ENCODE measurements at places on chromosomes 13 and 19.

GRCh38 chr13:19961924-19962323, 3.4 kb downstream of the ZMYM2 start:
- DNase-seq, result no peak

- no peak for DNase-seq
Measured at GRCh38 chr13:33882804-33883203, 64.9 kb downstream of the RFC3 start.

DNA sequence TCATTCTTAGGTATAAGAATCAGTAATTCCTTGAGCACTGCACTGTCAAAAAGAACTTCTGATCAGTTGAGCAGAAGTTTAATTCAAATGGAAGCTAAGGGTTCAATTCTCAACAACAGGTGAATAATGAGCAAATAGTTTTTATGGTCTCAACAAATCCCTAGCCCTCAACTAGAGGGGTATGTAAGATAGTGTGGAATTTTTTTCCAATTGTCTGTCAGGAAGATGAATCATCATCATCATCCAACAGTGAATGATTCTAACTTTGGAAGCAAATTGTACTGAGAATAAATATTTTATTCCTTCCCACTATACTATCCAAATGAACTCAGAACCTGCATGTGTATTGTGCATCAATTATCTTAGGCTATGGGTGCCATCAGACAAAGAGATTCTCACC, 372.7 kb downstream of the ENOX1 start:
- DNase-seq, result no peak

DNA sequence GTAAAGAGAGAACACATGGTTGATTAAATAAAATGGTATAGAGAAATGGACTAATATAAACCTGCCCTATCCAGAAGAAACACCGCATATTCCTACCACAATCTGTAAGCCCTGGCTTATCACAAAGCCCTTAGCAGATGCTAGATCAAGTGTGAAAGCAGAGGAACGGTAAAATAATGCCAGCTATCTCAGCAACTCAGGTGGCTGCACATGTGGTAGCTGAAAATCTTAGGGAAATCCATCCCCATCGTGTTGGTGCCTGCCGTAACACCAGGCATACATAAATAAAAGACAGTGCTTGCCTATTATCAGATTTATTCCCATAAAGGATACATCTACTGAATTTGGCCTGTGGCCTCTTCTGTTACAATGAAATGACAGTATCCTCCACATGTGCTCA, 304.1 kb upstream of the MAB21L1 start:
- no peak for DNase-seq

DNA sequence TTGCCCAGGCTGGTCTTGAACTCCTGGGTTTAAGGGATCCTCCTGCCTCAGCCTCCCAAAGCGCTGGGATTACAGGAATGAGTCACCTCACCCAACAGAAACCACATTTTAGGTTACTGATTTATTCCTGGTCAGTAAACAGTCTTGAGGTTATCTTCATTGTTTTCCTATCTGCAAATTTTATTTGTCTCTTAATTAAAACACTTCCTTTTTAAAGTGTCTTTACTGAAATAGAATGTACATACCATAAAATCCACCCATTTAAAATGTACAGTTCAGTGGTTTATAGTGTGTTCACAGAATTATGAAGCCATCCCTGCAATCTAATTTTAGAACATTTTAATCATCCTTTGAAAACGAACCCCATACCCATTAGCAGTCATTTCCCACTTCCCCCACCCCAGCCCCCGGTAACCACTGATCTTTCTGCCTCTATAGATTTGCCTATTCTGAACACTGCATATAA, 63.0 kb downstream of the MAP4K1 start:
- DNase-seq, result no peak

GRCh38 chr19:38892841-38893240, 6.6 kb downstream of the SIRT2 start:
- DNase-seq, result no peak

GRCh38 chr13:30791354-30792001, 56.1 kb downstream of the ALOX5AP start:
- DNase-seq, result no peak

- DNase-seq, result no peak
Measured at GRCh38 chr19:56554272-56554869, 12.9 kb upstream of the ZNF470 start.

GRCh38 chr19:495402-496111, 729 bp upstream of the MADCAM1 start:
- peak; percentile 37 for DNase-seq

GRCh38 chr13:25806264-25806974, 245.4 kb downstream of the SHISA2 start:
- no peak for DNase-seq

- DNase-seq, result no peak
Measured at GRCh38 chr13:21009036-21009435, 52.4 kb downstream of the LATS2 start.

DNA sequence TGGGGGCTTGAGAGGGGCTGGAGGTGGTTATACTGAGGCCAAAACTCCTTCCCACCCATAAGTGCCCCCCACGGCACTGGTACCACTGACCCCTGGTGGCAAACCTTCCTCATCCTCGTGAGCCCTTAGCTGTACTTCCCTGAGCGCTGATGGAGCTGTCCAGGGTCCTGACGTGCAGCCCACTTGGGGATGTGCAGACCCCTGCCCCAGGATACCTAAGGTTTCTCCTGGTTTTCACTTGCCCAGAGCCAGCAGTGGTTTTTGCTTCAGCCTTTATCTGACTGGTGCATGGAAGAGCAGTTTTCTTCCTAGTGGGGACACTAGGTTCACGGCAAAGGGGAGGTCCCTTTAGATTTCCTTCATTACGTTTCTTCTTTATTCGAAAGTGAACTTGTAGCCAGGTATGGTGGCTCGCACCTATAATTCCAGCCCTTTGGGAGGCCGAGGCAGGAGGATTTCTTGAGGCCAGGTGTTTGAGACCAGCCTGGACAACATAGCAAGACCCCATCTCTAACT, 28.7 kb upstream of the KCTD15 start:
- no peak for DNase-seq

- no peak for DNase-seq
Measured at GRCh38 chr19:15995536-15995935, 46.7 kb downstream of the OR10H4 start.

GRCh38 chr19:18741124-18742121, 49.7 kb downstream of the COMP start:
- no peak for DNase-seq

- no peak for DNase-seq
Measured at GRCh38 chr19:42233106-42233505, 9.3 kb downstream of the GSK3A start.

- DNase-seq, result no peak
Measured at GRCh38 chr13:84393981-84394625, 511.8 kb upstream of the SLITRK1 start.

DNA sequence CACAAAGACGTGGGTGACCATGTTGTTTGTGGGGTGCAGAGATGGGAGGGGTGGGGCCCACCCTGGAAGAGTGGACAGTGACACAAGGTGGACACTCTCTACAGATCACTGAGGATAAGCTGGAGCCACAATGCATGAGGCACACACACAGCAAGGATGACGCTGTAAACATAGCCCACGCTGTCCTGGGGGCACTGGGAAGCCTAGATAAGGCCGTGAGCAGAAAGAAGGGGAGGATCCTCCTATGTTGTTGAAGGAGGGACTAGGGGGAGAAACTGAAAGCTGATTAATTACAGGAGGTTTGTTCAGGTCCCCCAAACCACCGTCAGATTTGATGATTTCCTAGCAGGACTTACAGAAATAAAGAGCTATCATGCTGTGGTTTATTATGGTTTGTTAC, 5.6 kb downstream of the KLK2 start:
- DNase-seq, result no peak

- DNase-seq, result peak; percentile 40
Measured at GRCh38 chr13:53250272-53250875, 221.8 kb downstream of the OLFM4 start.

GRCh38 chr13:78460176-78460575, 143.2 kb downstream of the POU4F1 start:
- no peak for DNase-seq

DNA sequence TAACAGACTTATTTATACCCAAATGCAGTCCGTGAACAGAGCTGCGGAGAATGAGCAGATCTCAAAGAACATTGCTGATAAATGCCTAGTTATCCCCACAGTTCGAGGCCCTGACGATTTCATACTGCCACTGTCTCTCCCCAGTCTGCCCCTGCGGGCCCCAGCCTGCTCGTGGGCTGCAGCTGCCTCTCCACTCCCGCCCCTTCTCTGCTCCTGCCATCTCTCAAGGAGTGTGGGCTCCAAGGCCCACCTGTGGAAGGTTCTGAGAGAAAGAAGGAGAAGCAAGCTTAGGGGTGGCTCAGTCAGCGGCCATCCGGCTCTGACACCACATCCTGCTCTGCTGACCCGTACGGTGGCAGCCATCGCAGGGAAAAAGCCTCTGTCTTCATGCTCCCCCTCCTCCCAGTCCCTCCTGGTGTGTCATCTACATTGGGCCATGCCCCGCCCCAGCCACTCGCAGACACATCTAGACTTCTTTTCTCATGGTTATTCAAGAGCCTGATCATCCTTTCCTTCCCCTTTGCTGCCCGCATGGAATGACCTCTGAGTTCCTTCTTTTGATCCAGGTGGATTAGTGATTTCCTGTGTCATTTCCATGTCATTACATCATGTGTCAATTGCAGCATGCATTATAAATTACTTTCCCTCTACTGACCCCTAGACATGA, 52.0 kb downstream of the EPS15L1 start:
- DNase-seq, result no peak

DNA sequence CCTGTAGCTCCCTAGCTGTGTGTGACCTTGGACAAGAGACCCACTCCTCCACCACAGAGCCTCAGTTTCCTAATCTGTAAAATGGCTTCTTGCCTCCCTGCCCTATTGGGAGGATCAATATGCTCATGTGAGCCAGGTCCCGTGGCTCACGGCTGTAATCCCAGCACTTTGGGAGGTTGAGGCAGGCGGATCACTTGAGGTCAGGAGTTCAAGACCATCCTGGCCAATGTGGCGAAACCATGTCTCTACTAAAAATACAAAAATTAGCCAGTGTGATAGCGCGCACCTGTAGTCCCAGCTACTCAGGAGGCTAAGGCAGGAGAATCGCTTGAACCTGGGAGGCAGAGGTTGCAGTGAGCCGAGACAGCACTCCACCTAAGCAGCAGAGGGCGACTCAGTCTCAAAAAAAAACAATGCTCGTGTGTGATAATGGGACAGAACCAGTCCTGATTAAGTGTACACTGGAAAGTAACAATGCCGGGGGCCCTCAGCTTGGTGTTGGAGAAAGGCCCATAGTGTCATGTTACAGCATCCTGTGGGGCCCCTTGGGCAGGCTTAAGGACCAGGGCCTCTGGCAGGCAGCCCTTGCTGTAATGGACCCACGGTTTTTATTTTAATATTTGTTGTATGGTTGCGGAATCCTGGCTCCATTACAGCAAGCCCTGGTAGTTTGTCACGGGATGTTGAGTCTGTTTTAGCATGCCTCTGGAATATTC, 6.8 kb downstream of the RPS11 start:
- peak; percentile 66 for DNase-seq

DNA sequence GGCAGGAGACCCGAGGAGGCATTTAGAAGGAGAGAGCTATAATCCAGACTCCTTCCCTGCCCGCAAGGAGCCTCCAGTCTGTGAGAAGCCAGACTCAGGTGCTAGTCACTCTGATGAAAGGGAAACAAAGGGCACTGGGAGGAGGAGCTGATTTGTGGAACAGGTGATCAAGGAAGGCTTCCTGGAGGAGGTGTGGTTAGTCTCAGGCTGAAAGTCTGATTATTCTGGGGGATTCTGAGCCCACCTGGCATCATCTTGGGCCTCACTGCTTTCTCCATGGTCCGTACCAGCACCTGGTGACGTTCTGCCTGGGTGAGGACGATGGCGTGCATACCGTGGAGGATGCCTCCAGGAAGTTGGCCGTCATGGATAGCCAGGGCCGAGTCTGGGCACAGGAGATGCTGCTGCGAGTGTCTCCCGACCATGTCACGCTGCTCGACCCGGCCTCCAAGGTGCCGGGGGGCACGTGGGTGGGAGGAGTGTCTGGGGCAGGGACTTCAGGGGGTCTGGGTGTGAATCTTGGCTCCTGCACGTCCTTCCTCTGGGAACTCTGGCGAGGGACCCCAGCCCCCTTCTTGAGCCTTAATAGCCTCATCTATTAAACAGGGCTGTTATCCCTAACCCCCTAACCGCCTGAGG, 3.9 kb downstream of the EPS8L1 start:
- DNase-seq, result no peak

DNA sequence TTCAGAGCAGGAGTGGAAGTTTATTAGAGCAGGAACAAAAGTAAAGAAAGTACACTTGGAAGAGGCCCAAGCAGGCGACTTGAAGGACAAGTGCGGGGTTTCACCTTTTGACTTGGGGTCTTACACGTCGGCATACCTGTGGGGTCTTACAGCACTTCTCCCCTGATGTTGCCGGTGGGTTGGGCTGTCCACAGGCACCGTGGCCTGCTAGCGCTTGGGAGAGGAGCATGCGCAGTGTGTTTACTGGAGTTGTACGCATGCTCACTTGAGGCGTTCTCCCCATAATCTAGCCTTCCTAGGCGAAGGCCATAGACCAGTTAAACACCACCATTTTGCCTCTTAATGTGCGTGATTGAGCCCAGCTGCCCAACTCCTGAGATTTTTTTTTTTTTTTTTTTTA, 25.0 kb upstream of the PLEKHF1 start:
- DNase-seq, result no peak

- DNase-seq, result no peak
Measured at GRCh38 chr13:33322543-33322809, 36.9 kb upstream of the STARD13 start.

- DNase-seq, result no peak
Measured at GRCh38 chr19:49727217-49728030, 35.7 kb downstream of the TSKS start.

- DNase-seq, result no peak
Measured at GRCh38 chr13:28548872-28549271, 53.9 kb upstream of the FLT1 start.

GRCh38 chr13:26112843-26113242, 61.0 kb upstream of the SHISA2 start:
- no peak for DNase-seq

DNA sequence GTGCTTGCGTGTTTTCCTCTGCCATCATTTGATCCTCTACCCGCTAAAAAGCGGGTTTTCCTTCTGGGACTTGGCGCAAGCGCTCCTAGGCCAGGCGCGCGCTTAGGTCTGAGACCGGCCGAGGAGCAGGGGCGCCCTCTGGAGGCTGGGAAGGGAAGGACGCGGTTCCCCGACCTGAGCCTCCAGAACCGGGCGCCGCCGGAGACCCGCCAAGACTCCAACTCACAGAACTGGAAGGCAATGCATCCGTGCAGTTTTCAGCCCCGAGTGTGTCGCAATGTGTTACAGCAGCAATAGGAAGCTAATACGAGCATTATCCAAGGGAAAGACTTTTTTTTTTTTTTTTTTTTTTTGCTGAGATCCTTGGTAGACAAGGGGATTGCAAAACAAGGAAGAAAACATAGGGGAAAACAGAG, 190.9 kb downstream of the COL4A1 start:
- DNase-seq, result peak; percentile 15

DNA sequence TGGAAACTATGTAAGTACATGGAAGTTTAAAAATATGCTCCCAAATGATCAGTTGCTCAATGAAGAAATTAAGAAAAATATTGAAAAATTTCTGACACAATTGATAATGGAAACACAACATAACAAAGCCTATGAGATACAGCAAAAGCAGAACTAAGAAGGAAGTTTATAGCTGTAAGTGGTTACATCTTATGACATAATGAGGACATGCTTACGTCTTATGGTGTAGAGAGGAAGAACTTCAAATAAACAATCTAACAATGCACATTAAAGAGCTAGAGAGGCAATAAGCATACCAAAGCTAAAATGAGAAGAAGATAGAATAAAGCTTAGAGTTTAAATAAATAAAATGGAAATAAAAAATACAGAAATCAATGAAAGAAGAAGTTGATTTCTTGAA, 50.0 kb upstream of the CEACAM21 start:
- DNase-seq, result no peak

Measured in CD4-positive, alpha-beta T cell treated with Interleukin-15 for 4 hours (primary cell).